Nucleus accumbens (tissue), 56 donors: ENCODE measurements at places on chromosomes 1 and 21.

- no peak for DNase-seq
Observed at GRCh38 chr1:225999912-226000337, 782 bp upstream of the SDE2 start.

DNA sequence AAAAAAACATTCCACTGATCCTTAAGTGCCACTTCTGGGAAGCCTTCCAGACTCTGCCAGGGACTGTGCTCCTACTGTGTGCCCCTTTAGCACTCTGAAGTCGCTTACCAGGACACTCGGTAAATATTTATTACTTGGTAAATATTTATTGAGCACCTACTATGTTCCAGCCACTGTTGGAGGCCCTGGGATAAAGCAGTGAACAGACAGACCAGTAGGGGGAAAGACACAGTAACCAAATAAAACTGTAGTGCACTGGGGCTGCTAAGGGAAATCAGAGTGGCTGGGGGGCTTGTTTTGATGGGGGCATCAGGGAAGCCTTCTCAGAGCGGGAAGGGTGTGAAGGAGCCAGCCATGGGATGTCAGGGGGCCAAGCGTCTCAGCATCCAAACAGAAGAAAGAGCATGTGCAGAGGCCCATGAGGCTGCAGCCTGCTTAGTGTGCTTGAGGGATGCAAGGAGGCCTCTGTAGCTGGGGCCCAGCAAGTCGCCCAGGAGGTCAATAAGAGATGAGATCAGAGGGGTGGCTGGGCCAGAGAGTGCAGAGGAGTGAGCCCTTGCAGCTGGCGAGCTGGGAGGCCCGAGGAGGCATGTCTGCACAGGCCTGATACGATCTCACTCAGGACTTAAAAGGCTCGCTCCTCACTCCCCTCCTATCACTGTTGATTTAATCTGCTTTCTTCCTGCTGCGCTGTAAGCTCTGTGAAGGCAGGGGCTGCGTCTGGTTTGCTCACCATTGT is 28.6 kb downstream of the KAZN start:
- no peak for DNase-seq

- no peak for DNase-seq
Observed at GRCh38 chr1:230807561-230808280, 60.5 kb downstream of the CAPN9 start.

DNA sequence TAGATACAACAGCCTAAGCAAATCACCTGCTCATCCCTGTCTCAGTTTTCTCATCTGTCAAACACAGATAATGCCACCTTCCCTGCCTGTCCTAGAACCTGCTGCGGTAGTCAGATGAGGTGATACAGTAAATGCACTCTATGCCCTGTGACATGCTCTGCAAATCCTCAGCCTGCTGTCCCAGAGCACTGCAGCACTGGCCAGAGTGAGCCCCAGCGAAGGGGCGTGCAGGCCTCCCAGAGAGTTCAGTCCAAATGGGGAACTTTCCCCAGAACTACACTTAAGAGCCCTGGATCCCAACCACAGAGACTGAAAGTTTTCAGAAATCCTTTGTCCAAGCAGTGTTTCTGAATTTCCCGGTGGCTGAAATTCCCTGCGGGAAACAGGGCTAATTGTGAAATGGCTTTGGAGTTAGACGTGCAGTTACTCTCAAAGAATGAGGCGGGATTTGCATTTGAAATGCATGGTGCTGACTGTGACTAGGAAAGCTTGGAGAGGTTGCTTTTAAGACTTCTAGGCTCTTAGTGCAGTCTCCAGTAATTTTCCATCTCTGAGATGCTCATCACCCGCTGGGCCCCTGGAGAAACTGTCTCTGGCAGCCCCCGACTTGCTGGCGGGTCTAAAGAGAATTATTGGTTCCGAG is 206.5 kb upstream of the AJAP1 start:
- DNase-seq, result no peak

DNA sequence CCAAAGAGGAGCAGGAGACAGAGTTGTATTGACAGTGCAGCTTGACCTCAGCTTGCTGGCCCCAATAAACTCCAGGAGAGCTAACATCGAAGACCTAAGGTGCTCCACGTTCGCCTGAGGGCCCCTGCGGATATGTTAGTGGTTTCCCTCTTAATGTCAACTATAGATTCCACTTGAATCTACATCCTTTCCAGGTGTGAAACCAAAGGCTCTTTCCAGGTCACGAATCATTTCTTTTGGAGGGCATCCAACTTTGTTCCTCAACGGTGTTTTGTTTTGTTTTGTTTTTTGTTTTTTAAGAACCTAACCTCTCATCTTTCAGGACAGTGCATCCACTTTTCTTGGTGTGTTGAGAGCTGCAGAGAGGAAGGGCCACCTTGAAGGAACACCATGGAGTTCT is 267.6 kb upstream of the SGIP1 start:
- no peak for DNase-seq

GRCh38 chr1:88052167-88052566 is 631.9 kb upstream of the PKN2 start:
- DNase-seq, result no peak

DNA sequence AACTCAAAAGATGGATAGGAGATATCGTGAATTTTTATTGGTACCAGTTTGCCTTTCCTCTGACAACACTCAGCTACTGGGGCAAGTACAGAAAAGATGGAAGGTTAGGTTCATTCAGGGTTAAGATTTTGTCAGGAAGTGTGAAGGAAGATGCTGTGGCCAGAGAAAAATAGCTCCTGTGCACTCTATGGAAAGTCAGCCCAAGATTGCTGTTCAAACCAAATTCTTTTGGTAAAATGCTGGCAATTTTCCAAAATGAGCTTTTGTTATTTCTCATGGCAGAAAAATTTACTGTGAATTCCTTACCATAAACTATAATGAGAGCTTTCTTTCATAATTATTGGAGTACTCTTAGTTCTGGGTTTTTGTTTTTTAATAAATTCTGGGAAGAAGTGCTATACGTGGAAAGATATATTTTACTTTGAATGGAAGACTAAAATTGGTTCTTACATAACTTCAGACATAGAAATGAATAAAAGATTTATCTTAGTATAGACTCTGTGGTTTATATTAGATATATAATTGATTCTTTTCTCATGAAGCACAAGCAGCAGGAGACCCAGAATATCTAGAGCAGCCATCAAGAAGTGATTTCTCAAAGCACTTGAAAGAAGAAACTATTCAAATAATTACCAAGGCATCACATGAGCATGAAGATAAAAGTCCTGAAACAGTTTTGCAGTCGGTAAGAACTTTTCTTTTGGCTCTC is 112.2 kb downstream of the USP25 start:
- no peak for DNase-seq

DNA sequence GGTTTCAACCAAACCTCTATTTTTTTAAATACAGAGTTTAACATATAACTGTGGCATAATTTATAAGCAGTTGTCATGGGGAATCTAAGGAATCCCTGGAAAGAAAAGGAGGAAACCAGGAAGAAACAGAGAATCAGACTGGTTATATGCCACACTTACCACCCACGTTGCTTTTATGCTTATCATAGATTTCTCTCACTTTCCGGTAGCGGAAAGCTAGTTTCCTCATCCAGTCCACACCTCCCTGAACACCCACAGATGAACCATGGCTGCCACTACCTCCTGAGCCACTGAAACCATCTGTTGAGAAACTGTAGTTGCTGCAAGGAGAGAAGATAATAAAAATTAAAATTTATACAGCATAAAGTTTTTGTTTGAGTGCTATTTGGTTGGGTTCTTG is 33.5 kb downstream of the XKR8 start:
- no peak for DNase-seq

GRCh38 chr1:8397511-8397910 is 79.6 kb downstream of the SLC45A1 start:
- no peak for DNase-seq

DNA sequence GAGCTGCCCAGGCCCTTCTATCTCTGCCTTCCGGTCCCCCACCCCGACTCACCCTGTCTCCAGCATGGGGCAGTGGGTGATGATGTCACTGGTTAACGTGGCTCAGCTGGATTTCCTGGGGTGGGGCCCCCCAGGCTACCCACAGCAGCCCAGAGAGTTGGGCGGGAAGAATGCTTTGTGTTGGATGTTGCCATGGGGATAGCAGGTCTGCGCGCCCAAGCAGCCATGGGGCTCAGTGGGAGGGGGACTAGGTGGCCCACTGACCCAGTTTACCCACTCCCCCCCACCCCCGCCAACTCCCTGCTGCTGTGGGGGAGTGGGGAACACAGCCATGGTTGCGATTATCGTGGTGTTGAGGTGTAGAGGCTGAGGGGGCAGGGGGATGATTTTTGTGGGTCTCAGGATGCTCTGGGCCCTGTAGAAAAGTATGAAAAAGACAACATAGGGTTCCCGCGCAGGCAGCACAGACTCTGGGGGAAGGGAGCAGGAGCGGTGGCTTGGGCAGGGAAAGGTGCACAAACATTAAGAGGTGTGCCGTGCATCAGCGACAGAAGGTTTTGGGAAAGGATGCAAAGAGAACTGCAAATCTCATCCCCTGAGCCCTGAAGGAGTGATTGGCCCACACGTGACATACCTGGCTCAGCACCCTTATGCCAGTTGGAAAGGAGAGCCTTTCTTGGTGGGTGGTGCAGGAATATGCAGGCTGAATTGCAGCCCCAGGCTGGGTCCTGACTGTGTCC is 8.5 kb downstream of the CELSR2 start:
- no peak for DNase-seq

DNA sequence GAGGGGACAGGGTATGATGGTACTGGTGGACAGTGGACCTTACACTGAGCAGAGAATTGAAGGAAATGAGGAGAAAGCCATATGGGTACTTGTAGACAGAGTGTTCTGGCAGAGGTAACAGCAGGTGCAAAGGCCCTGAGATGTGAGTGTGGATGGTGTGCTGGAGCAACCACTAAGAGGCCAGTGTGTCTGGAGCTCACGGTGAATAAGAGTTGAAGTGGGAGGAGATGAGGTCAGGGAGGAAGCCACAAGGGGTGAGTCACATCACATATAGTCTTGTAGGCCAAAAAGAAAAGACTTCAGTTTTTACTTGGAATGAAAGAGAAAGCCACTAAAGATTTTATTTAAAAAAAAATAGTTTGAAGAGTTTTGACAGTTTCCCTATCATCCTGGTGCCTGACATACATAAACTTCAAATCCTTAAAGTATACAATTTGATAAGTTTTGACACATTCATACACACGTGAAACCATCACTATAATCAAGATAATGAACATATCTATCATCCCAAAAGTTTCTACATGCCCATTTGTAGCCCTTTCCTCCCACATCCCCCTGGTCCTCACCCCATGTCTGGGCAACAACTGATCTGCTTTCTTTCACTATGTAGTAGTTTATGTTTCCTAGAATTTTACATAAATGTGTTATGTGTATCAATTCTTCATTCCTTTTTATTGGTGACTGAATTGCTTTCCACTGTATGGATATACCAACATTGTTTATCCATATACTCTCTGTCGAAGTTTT is 148.4 kb downstream of the GPATCH2 start:
- no peak for DNase-seq
